ENCODE measurements at places on chromosomes 2 and 18.

DNA sequence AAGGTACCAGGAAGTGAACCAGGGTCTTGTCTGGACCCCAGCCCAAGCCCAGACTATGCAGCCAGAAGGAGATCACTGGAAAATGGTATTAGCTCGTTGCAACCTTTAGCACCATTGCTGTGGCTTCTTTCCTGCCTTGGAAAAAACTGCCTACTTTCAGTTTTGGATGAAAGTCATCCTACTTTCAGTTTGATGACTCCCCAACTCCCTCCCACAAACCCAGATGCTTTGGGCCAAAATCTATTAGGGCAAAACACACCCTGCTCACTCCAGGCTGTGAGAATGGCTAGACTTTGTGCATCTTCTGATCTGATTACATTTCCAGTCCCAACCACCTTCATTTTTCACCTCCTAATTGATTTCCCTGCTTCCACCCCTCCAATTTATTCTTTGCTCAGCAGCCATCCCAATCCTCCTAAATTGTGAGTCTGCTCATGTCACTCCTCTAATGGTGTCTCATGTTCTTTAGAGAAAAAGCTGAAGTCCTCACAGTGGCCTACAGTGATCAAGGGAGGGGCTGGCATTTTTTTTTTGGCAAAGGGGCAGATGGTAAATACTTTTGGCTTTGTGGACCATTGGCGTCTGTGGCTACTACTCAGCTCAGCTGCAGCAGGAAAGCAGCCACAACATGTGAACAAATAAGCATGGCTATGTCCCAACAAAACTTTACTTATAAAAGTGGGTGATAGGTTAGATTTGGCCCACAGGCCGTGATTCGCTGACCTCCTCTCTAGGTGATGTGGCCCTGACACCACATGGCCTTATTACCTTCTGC lies 368.7 kb downstream of the SLC4A3 start:
- DNase-seq = no peak

- no peak for DNase-seq
Observed at GRCh38 chr2:120847700-120848321, 112.1 kb downstream of the GLI2 start.

GRCh38 chr2:102028470-102028869 lies 36.7 kb downstream of the IL1R2 start:
- DNase-seq = no peak

DNA sequence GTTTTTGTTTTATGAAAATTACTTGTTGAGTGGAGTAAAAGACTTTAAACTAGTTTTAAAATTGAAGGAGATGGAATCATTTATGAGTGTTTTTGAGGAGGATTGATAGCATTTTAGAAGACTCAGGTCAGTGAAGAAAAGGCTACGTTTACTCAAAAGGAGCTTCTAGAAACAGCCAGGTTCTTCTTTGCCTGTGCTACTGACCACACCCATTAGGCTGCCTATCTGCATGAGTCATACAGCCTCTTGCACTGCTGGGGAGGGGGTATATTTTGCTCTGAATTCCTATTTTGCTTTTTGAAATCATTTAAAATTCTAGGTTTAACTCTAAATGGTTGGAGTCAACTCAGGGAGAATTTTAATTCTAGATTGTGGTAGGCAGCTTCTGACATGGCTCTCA lies 22.3 kb downstream of the EFEMP1 start:
- DNase-seq = no peak

Data from Right ventricle myocardium superior (tissue), 1 donor.